ENCODE measurements at places on chromosomes 6 and 20.

DNA sequence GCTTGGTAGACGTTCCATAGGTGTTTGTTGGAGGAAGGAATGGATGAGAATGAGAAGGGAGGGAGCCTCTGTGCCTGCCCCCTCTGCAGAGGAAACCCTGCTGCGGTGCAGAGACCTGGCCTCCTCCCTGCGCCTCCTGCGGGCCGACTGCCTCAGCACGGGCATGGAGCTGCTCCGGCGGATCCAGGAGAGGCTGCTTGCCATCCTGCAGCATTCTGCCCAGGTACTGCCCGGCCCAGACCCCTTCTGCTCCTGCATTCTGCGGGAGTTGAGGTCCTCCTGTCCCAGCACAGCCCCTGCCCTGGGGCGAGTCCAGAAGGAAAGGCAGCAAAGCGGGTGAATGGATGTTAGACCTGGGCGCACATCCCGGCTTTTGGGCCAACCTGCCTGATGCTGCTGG lies 6.1 kb downstream of the DNPH1 start:
- DNase-seq: no peak

- DNase-seq: no peak
Observed at GRCh38 chr6:6591778-6592465, 3.4 kb downstream of the LY86 start.

GRCh38 chr6:116884530-116884929 lies 7.5 kb downstream of the RFX6 start:
- no peak for DNase-seq

DNA sequence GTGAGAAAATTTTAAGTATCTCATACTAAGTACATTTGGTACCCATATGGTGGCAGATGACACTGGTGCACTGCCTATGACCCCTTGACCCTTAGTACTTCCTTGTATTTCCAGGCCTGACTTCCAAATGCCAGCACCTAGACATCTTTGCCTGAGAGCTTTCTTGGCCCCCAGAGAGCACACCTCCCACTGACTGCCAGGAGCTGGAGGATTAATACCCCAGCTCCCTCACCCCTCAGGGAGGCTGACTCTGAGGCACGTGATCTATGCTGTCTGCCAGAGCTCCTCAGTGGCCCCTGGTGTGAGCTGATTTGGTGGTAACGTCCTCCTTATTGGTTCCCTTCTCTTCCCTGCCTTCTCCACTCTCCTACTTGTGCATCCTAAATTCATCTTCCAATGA lies 38.0 kb downstream of the BFSP1 start:
- DNase-seq: no peak

GRCh38 chr6:100305209-100305869 lies 159.4 kb downstream of the SIM1 start:
- no peak for DNase-seq

GRCh38 chr20:57053793-57054552 lies 212.5 kb downstream of the BMP7 start:
- no peak for DNase-seq

DNA sequence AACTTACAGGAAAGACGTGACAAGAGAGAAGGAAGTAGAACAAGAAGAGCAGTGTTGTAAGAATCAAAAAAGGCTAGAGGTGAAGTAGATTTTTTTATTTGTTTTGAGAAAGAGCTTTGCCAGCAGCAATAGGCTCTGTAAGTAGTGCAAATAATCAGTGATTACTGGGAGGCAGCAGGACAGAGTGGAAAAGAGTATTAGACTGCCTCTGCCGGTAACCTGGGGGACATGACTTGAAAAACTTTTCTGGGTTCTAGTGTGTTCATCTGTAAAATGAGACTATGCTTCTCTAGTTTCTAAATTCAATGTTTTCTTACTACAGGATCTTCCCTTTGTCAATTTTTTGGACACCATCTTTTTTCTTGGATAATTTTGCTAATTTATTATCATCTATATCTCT lies 5.8 kb upstream of the IRAK1BP1 start:
- DNase-seq: no peak

GRCh38 chr6:43221046-43221972 lies 8.0 kb downstream of the DNPH1 start:
- DNase-seq: no peak

- DNase-seq: no peak
Observed at GRCh38 chr6:141562186-141562811, 570.4 kb upstream of the GJE1 start.

DNA sequence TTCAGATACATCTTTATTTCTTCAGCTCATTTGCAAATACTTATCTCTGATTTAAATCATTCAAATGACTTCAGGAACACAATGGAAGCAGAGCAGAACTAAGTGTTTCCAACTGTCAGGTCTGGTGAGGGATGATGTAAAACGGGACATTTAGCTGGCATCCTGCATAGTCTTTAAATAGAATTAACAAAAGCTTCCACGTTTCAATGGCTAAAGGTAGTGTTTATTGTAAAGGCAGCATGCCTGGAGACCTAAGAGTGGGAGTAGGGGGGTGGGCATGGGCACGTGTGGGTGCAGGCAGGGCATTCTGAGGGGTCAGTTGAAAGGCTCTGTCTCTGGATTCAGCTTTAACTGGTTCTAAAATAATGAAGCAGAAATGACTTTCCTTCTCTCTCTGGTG lies 174.9 kb downstream of the PLCB1 start:
- no peak for DNase-seq

GRCh38 chr6:135853986-135854385 lies 2.5 kb downstream of the PDE7B start:
- DNase-seq: no peak

GRCh38 chr6:69584913-69585729 lies 211.7 kb downstream of the LMBRD1 start:
- DNase-seq: no peak

DNA sequence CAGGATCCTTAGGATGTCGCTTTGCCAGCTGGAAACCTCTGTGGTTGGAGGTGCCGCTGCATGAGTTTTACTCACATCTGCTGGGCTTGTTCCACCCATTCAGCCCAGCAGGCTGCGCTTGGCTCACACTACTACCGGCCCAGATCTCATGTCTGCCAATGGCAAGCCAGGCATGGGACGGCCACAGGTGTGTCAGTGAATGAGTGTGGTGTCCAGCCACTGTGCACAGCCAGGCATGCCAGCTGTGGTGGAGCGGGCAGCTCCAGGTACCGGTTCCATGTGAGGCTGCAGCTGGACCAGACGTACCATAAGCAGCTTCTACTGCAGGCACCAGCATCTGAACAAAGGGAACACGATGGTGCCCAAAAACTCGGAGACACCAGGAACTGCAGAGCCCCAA lies 33.1 kb upstream of the ASF1A start:
- DNase-seq: no peak

- DNase-seq: no peak
Observed at GRCh38 chr6:155107432-155108069, 112.4 kb downstream of the TIAM2 start.

Measured in activated naive CD4-positive, alpha-beta T cell (primary cell).